Mesendoderm (in vitro differentiated cells): ENCODE measurements at places on chromosomes 2 and 18.
A peak's percentile ranks its signal among the peaks of the same experiment; 100 is the strongest.

GRCh38 chr2:232871835-232872736, 2.0 kb downstream of the SNORC start:
- DNase-seq: no peak

GRCh38 chr2:219168526-219168925, 1.3 kb downstream of the SLC23A3 start:
- DNase-seq: no peak

DNA sequence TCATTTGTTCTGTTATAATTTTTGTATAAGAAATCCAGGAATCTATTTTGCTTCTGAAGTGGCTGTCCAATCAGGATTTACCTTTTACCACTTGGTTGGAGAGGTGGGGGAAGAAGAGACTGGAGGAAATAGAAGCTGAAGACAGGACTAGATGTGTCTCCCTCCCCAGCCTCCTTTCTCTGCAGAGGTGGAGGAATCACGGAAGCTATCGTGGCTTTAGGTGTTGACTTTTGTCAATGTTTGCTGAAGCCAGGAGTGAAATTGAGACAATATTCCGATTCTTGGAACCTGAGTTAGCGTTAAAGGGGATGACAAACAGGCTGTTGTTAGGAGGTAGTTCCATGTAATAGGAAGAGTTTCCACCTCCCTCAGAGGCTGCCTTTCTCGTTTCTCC, 43.5 kb downstream of the PDCL3 start:
- DNase-seq: no peak

GRCh38 chr2:230872968-230873660, 8.4 kb downstream of the ITM2C start:
- no peak for DNase-seq

DNA sequence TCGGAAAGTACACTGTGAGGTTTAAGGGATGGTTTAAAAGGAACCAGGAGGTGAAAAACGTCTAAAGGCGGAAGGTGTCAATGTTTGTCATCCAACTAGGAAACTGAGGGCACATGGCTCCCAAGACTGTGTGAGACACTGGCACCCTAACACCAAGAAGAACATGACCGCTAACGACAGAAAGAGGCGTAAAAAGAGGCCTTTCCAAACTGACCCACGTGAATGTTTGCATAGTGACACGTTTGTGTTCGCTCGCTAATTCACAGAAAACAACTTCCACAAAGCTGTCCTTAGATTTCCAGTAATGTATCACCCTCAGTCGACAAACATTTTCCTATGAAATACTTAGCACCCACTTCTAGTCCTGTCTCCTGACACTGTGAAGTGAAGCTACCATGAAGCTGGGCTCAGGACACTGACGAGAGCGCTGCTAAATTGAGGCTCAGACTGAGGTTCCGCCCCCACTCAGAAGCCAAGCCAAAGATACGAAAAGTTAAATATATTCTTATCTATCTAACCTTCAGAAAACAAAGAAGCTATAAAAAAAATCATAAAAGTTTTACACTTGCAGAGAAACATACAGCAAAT, 86.5 kb downstream of the ZNF516 start:
- no peak for DNase-seq

- no peak for DNase-seq
Observed at GRCh38 chr18:76307293-76307690, 187.8 kb downstream of the ZNF516 start.

GRCh38 chr18:13376298-13376840, 157.8 kb downstream of the LDLRAD4 start:
- no peak for DNase-seq

- no peak for DNase-seq
Observed at GRCh38 chr2:98852932-98853331, 83.1 kb downstream of the CRACDL start.

GRCh38 chr2:170985407-170985806, 56.4 kb downstream of the GORASP2 start:
- DNase-seq: no peak

- no peak for DNase-seq
Observed at GRCh38 chr2:12120281-12121150, 374.1 kb downstream of the LPIN1 start.

DNA sequence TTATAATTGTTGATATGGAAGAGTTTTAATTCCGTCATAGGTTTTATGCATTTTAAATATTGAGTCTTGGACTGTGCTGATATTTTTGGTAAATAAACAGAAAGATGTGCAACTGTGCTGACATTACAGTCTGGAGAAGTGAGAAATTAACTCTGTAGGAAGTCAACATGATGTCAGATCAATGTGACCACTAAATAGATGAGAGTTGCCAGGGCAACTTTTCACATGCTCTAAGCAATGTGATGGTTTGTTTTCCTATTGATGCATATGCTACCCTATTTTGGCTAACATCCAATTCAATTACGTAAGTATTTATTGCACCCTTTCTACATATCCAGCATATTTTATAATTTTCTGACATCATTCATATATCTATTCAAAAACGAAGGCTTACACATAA, 1109.3 kb downstream of the TSN start:
- no peak for DNase-seq

- no peak for DNase-seq
Observed at GRCh38 chr18:37315935-37316334, 249.7 kb downstream of the CELF4 start.

DNA sequence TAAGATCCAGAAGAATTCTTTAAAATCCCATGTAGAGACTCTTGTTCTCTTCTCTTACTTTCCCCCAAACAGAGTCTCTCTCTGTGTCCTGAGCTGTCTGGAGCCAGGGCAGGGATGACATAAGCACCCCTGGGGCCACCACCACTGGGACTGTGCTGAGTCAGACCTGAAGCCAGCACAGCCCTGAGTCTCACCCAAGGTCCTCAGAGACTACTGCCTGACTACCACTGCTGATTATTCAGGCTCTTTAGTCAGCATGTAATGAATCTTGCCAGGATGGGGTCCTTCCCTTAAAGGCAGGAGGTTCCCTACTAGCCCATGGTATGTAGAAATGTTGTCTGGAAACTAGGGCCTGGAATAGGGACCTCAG, 34.9 kb upstream of the DYNC1I2 start:
- peak; percentile 29 for DNase-seq

DNA sequence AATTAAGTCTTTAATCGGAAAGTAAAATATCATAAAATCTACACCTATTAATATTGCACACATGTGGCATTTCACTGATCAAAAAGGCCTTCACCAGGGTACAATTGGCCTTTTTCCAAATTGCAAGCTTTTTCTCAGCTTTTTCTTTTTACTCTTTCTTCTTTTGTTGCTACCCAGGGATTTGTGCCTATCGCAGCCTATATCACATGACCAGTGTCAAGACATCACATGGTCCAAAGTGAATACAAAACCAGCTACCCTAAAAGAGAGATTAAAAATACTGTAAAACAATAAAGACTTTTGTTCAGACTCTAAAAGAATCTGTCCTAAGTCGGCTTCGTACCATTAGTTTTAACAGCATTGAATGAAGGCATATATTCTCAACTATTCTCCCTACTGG, 15.0 kb upstream of the OTX1 start:
- no peak for DNase-seq

DNA sequence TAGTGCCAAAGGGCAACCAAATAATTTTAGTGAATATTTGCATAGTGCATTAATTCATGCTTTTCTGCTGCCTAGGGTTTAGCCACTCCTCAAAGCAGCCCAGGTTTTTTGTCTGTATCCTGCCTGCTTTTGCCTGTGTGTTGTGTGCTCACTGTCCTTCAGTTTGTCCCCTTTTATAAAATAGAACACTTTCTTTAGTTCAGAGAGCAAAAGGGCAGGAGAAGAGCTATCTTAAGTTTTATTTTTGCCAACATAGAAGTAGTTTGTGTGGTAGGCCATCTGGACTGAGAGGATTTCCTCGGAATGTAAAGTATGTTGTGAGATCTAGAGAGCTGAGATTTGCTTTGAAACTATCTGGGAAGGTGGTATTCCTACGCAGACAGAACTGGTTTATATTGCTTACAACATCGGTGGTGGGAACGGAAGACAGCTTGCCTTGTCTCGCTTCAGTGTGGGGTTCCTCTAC, 64.9 kb downstream of the EML4 start:
- DNase-seq: peak; percentile 82

DNA sequence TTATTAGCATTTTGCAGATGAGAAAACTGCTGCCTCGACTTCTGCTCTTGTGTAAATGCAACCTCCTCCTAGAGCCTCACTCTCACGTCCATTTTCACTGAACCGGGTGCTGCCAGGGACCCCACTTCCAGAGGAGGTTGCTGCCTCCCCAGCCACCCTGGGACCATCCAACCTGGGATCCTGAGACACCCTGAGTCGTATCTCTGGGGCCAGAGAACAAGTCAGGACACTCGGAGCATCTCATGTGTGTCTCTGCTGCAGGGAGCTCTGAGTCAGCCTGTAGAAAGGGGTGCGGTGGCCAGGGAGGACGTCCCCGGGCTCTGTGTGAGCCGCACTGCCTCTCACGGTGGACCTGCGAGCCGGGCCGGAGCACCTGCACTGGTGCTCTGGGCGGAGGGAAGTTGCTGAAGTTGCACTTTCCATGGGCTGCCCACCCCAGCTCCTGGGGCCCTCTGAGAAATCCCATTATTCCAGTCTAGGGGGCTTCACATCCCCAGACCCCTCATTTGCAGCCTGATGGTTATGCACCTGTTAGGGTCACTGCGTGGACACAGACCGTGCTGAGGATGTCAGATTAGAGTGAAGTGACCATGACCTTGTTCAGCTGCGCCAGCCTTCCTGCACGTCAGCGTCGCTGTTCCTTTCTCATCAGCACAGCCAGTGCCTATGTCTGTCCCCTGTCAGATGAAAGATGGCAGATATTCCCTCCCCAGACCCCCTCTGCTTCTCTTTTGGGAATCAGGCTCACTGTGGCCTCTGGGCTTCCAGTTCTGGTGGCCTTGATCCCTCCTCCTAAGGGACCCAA, 230.4 kb downstream of the KLHL29 start:
- DNase-seq: no peak

DNA sequence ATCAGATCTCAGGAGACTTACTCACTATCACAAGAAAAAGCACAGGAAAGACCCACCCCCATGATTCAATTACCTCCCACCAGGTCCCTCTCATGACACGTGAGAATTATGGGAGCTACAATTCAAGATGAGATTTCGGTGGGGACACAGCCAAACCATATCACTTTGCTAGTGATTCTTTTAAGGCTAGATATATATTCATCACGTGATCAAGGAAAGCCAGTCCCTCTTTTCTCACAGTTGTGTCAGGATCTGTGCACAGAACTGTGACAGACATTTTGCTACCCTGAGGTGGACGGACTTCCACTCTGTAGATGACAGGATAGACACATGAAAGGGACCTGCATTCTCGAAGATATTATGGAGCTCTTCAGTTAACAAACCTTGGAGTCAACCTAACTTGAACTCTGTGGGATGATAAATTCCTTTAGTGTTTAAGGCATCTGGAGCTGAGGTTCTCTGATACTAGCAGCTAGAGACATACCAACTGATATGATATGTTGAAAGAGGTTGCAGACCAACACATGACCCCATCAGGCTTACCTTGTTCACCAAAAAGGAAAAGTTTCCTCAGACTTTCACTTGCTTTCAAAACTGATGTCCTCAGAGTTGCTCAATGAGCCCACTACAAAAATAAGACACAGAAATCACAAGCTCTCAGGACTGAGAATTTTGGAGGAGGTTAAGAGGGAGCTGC, 66.3 kb upstream of the SCG2 start:
- DNase-seq: no peak

DNA sequence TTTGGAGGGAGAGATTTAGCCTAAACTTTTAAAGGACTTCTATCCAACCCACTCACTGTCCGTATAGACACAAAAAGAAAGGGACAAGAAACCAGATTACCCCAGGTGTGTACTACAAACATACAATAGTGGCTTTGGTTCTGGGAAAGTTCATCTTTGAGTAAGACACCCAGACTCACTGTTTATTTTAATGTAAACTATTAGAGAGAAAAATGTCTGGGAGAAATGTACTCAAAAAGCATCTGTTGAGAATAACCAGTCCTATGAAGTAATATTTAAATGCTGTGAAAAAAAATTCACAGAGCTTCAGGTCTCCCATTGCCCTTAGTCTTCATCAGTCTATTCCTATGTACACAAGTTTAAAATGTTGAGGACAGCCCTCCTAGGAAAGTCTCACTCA, 107.5 kb downstream of the SLC8A1 start:
- DNase-seq: no peak

DNA sequence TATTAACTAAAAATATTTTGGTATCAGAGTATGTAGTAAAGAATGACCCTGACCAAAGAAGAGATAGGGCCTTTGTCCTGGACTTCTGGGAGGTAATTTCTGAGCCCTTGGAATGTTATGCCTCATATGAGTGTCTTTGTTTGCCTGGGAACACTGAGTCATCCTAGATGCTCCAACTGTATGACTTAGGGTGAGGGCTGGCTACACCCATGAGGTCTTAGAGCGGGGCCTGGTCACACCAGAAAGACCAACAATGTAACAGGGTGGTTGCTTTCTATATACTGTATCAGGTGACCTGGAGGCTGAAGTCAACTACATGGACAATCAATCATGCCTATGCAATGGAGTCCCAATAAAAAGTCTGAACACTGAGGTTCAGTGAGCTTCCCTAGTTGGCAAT, 253.1 kb downstream of the MBD2 start:
- DNase-seq: no peak

GRCh38 chr18:77374446-77374805, 124.8 kb downstream of the GALR1 start:
- DNase-seq: no peak

DNA sequence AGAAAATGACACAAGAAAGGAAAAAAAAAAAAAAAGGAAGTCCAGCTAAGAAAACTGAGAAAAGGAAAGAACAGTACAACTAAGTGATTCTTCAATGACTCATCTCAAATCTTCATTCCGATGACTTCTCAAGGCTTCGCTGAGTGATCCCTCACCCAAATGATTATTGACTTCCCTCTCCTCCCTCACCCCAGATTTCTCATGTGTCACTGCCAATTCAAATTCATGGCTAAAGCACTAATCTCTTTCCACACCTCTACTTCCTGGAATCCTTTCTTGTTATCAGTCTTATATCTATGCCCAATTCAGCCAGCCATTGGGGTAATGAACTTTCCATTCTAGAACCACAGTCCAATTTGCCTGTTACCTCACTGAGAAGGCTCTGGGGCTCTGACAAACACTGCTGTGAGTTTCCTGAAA, 7.2 kb upstream of the ABCB11 start:
- peak; percentile 50 for DNase-seq

DNA sequence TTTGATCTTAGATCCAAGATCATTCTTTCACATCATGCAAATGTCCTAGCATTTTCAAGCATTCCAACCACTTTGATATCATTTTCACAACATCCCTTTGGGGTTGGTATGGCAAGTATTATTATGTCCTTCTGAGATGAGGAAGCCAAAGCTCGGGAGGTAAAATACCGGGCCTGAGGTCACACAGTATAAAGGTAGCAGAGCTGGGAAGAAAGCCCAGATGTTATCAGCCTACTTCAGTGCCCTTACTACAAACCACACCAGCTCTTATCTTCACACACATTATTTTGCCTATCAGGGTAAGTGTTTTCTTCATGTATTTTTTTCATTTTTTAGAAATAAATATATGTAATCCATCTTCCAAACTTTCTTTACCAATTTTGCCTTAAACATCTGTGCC, 4.2 kb upstream of the B4GALT6 start:
- DNase-seq: no peak

GRCh38 chr2:68320118-68320641, 431 bp upstream of the CNRIP1 start:
- DNase-seq: peak; percentile 69
